ENCODE measurements at places on chromosomes 5 and 9. TPM values are rescaled to one million over a fixed set of nuclear protein-coding genes. Genes with fewer than 3 reads are reported as not detected.

Gene PCDHB10
- total RNA-seq, result not detected

Gene HAPLN1
- total RNA-seq, result not detected

- H3K27ac ChIP-seq, result no peak overlapping the region
- no peak overlapping the region for H3K4me3 ChIP-seq
- peaks cover 13% of the 10 kb centered on the region for H3K27me3 ChIP-seq
- no peaks in the 10 kb centered on the region for H3K36me3 ChIP-seq
- H3K4me1 ChIP-seq, result peaks cover 8% of the 10 kb centered on the region
- DNase-seq, result no peak
These were observed 5.6 kb downstream of the P4HA2 start for GRCh38 chr5:132221781-132222648.

GRCh38 chr5:141590127-141590526, 28.7 kb downstream of the DIAPH1 start:
- H3K4me3 ChIP-seq, result no peak overlapping the region
- no peaks in the 10 kb centered on the region for H3K27me3 ChIP-seq
- no peak overlapping the region for H3K27ac ChIP-seq

DNA sequence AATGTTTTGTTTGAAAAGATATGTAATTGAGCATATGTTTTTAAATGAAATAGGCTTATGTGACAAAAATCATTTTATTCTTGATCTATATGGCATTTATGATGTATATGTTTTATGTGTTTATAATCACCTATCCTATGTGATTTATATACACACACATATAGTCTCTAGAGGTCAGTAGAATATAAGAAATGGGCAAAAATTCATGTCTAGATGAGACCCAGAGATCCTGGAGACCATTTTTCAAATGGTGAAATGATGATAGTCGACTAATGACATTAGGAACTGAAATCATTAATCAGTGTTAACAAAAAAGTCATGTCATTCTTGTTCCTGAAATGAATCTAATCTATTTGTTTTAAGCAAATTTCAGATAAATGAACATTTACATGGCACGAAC, 709.2 kb upstream of the WWC1 start:
- no peaks in the 10 kb centered on the region for H3K4me1 ChIP-seq
- H3K27ac ChIP-seq, result no peak overlapping the region

Measured in activated CD4-positive, alpha-beta memory T cell treated with anti-CD3 and anti-CD28 coated beads, Interleukin-2, amount 10 ng/mL, durations not matched to agents 7 days and 5 days (primary cell).